Activated T-cell treated with anti-CD3 and anti-CD28 coated beads for 24 hours (primary cell): ENCODE measurements at places on chromosomes 2 and 18.

- DNase-seq: no peak
Observed at GRCh38 chr18:54140641-54141040, 83.8 kb downstream of the MBD2 start.

- DNase-seq: no peak
Observed at GRCh38 chr2:124092651-124093050, 67.6 kb downstream of the CNTNAP5 start.

DNA sequence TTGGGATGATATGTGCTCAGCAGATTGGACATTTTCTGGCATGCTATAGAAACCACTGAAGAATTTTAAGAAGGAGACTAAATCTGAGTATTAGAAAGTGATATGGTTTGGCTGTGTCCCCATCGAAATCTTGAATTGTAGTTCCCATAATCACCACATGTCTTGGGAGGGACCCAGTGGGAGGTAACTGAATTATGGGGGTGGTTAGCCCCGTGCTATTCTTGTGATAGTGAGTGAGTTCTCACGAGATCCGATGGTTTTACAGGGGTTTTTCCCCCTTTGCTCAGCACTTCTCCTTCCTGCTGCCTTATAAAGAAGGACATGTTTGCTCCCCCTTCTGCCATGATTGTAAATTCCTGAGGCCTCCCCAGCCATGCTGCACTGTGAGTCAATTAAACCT lies 535.9 kb upstream of the VRK2 start:
- no peak for DNase-seq

- no peak for DNase-seq
Observed at GRCh38 chr18:5527603-5528002, 16.2 kb downstream of the EPB41L3 start.

DNA sequence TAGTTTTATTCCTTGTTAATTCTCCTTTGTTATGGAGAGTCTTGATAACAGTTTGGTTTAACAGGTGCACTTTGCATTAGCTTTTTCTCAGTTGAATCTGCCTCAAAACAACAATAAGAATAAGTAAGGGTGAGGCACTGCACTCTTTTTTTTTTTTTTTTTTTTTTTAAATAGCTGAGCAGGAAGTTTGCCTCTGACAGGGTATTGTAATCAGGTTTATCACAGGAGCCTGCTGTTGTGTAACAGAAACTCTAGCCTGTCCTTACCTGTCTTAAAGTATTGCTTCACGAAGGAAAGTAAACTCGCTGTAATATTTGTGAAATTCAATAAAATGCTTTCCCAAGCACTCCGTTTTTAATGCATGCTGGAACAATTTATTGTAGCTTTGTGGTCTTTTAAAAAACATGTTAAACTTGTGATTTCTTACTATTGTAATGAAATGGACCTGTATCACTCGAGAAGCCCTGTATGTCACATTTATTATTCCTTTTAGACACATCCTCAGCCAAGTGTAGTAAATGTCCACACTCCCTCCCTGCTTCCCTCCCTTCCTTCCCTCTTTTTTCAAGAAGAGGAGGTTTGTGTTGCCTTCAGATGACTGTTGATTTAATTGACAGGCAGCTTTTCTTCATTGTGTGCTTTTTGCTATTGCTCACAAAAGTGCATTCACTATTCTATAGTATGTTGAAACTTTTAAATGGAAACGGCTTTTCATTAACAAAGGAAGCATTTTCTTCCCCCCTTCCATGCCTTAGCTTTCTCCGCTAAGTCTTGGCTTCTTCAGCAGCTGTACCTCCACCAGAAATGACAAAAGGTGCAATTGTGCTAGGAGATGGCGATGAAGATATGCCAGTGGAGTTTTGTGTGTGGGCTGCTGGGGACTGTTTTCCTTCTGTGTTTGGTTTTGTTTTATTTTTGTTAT lies 52.7 kb downstream of the TAF1B start:
- DNase-seq: no peak

DNA sequence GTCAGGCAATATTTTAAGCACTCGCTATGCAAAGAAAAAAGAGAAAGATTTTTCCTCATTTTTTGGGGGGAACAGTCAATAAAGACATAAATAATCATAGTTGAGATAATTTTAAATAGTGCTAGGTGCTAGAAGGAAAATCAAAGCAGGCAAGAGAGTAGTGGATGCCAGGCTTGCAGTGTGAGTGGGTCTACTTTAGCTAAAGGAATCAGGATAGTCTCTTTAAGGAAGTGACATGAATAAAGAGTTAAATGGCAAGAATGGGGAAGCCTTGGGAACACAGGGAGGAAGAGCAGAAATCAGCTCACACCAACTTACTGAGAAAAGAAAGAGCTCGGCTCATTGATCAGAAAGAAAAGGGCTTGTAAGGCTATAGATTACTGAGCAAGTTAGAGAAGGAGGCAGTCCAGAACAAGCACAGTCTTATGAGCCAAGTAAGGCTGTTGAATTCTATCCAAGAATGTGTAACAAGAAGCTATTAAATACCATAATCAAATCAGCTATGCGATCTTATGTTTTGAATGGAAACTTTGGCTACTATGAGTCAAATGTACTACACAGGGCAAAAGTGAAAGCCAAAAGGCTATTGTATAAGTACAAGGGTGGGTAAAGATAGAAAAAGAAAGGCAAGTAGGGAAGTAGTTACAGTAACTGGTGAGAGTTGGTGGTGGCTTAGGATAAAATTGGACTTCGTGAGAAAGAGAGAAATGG lies 833.8 kb upstream of the PIK3C3 start:
- no peak for DNase-seq

DNA sequence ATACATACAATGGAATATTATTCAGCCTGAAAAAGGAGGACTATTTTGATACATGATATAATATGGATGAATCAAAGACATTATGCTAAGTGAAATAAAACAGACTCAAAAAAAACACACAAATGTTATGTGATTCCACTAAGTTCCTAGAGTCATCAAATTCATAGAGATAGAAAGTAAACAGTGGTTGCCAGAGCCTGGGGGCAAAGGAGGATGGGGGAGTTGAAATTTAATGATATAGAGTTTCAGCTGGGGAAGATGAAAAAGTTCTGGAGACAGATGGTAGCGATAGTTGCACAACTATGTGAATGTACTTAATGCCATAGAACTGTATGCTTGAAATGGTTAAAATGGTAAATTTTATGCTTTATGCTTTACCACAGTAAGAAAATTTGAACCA lies 119.7 kb downstream of the METTL4 start:
- DNase-seq: no peak
